ENCODE measurements at places on chromosomes 4 and X. TPM values are rescaled to one million over a fixed set of nuclear protein-coding genes. Genes with fewer than 3 reads are reported as not detected.

DNA sequence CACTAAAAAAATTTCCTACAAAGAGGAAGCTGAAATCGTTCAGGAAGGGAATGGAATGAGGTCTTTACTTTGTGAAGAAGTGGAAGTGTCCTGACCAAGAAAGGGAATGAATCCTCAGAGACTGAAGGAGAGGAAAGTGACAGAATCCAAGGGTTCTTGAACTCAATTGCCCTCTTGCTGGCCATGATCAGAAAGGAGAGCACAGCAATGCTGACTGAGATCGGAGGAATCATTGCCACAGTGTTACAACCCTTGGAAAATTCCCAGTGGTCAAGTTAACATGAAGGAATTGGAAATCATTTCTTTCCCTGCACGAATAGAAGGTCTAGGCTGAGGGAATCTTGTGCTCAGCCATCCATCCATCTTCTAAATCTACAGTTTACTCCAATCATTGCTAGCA is 190.0 kb upstream of the NEIL3 start:
- no peak for DNase-seq

- no peak for DNase-seq
Observed at GRCh38 chrX:21747558-21747957, 10.4 kb downstream of the SMPX start.

- DNase-seq = no peak
Observed at GRCh38 chr4:69823048-69823447, 36.9 kb downstream of the SULT1E1 start.

DNA sequence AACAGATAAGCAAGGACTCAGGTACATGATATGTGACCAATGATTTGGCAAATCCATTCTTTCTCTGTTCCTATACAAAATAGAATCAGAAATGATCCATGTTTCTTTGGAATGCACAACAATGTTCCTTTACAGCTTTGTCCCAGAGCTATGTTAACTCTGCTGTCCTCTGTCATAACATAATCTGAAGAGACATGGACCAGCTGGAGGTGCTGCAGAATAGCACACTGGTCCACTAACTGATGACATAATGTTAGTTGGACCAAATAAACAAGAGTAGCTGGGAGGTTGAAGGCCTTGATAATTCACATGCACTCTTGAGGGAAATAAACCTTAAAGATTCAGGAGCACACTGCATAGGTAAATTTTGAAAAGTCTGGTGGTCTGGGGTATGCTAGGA is 23.0 kb upstream of the DHX15 start:
- no peak for DNase-seq

GRCh38 chr4:38782452-38783108 is at the start of gene TLR10:
TSS of gene TLR10 (minus strand) at chr4:38782990. CDS start at chr4:38775590, 7,400 bp downstream.
- peak; percentile 55 for DNase-seq

GRCh38 chrX:106862972-106863688 is 40.0 kb downstream of the RIPPLY1 start:
- peak; percentile 3 for DNase-seq

DNA sequence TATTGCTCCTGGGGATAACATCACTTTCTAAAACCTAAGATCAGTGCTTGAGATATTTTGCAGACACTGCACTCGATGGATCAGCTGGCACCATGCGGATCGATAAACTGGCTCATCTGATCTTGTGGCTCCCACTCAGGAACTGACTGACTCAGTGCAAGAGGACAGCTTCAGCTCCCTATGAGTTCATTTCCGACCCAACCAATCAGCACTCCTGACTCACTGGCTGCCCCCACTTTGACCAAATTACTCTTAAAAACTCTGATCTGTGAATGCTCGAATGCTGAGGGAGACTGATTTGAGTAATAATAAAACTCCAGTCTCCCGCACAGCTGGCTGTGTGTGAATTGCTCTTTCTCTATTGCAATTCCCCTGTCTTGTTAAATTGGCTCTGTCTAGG is 110.1 kb downstream of the ANAPC4 start:
- DNase-seq = no peak

DNA sequence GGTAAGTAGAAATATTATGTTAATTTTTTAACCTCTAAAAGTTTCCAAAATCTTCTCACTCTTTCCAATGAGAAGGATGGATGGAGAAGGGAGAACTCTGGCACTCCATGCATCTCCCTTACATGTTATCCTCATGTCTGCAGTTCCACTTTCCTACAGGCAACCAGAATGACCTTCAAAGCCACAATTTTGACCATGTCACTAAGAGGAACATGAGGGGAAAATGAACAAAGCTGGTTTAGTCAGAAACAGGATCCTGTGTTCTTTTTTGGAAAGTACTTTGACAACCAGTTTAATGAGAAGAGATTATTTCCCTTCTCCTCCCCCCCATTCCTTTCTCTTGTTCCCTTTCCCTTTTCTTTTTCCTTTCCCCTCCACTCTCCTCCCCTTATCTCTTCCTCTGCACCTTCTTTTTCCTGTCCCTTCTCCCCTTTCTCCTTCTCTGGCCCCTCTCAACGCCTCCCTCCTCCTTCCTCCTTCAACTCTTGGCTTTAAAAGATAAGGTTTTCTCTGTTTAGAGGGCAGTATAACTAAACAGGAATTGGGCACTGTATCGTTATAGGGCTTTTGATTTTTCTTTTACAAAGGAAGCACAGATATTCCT is 42.5 kb downstream of the DTHD1 start:
- DNase-seq = no peak

- DNase-seq = no peak
Observed at GRCh38 chrX:137792214-137792613, 226.3 kb downstream of the ZIC3 start.

GRCh38 chr4:76017056-76017686 is 6.1 kb downstream of the CXCL10 start:
- no peak for DNase-seq

DNA sequence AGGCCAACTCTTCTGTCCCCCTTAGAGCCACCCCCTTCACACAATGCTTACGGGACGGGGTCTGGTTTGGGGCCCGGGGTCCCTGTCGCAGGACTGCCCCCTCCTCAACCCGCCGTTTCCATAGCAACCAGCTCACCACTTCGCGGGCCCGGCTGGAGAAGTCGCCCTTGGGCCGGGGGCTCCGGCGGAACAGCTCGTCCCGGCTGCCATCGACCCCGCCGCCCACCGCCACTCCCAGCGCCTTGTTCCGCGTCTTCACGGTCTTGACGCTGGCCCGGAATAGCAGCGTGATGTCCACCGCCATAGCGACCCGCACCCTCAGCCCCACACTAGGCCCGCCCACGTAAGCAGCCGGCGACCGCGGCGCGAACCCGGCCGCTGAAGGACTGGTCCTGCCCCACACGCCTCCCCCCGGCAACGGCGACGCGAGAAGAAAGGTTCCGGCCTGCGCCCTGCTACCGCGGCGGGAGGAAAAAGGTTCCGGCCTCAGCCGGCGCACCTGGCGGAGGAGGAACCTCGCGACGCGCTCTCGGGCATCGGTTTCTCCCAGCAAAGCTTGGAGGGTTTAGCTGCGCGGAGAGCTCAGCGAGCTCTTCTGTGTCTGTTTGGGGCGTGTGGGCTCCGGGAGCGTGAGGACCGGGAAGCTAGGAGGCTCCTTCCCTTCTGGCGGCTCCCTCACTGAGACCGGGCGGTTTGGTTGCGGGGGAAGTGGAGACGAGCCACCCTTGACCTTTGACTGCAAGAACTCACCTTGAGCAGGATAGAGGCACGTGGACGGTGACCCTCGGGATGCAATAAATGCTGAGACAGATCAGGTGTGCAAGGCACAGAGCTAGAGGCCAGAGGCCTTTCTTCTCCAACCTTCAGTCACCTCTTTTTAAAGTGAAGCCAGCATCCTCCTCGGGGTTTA is at the start of gene STX18:
Gene STX18 (minus strand): TSS at position 388 of the 910 bp plus-strand sequence. CDS start 84 bp downstream, at position 304.
- peak; percentile 76 for DNase-seq

GRCh38 chrX:15299941-15300851 is 15.2 kb downstream of the ASB11 start:
- peak; percentile 24 for DNase-seq

DNA sequence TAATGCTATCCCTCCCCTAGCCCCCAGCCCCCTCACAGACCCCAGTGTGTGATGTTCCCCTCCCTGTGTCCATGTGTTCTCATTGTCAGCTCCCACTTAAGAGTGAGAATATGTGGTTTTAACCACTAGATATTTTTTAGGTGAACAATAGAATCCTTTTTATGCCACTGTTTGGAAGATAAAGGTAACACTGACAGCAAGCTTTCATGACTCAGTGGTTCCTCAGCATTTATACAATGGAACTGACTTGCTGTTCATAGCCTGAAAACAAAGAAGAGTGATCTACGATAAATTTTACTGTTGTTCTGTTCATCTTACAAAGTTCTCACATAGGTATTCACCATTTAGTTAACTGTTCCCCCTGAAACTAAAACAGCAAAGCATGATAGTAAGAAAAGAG is 147.8 kb downstream of the ARHGAP10 start:
- DNase-seq = no peak

GRCh38 chr4:87055311-87055710 is 120.5 kb downstream of the AFF1 start:
- no peak for DNase-seq

DNA sequence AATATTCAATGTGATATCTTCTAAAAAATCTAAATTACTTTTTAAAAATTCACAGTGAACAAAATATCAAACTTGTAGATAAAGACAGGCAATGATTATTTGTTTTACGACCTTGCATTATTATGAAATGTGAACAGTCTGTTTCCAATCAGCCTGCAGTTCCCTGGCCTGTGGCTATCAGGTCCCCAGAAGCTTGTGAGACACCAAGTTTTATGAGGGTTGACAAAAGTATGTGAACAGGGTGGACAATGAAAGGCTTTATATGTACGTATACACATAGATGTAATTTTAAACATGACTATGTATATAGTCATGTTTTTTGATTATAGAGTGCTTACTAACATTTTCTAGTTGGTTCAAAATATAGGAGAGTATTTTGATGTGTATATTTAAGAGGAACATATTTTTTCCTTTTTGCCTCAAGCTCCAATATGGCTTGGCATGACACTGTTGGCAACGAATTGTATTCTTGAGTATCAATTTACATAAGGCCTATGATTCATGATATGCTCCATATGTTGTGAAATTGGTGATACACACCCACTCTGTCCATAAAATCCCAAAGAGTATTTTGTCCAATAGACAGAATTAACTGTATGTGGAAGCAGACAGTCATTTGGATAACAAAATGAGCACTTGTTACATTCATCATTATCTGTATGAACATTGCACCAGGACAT is 55.7 kb downstream of the BTC start:
- DNase-seq = no peak

- no peak for DNase-seq
Observed at GRCh38 chrX:9134366-9134765, 100.4 kb upstream of the FAM9B start.

DNA sequence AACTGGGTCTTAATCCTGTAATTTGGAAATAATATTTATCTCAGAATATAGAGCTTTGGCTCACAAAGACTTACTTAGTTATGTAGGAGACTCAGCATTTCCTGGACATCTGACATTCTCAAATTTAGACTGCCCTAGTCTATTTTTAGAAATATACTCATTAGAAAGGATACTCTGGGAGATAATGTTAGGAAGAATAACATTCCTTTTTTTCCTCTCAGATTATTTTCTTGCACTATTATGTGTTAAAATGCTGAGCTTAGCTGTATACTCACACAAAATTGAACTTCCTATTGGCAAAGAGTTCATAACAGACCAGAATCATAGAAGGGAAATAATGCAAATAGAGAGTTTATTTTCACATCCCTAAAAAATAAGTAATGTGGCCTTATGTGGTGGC is 1424.9 kb upstream of the PCDH7 start:
- no peak for DNase-seq

- DNase-seq = peak; percentile 55
Observed at GRCh38 chrX:68175562-68175961, 257.7 kb downstream of the OPHN1 start.

DNA sequence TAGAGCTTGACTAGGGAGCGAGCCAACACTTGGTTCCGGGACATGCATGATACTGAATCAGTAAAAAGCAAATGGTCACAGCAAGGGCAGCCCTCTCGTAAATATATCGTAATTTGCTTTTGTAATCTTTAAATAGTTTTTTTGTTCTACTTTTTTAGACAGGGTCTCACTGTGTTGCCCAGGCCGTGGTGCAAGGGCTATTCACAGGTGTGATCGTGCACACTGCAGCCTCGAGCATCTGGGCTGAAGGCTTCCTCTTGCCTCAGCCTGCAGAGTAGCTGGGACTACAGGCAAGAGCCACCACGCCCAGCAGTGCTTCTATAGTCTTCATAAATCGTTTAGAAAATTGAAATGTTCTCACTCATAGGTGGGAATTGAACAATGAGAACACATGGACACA is 309.7 kb downstream of the TENM3 start:
- no peak for DNase-seq

DNA sequence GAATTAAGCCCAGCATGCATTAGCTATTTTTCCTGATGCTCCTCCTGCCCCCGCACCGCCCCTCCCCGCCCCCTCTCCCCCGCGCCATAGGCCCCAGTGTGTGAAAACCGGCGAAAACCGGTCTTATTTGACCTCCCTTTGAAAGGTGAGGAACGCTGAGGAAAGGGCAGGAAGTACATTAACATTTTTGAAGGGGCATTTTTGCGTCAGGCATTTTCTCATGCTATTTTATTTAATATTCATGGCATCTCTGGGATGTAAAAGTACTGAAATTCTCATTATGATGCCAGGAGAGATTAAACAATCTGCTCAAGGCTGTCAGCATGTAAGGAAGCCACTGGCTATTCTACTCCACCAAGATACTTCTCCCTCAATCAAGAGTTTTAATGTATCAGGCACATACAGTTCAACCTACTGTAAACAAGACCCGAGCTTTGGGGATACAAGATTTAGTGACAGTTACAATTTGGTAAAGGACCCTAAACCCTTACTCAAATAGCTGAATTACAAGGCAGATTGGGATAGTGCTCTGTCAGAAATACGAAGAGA is 1.2 kb upstream of the NMU start:
- DNase-seq = no peak

SSX4 gene
- total RNA-seq = not detected

CYBB gene
- total RNA-seq = not detected

NXF3 gene
- total RNA-seq = 1.4 TPM

GABRQ gene
- 8.8 TPM for total RNA-seq

CCNA2 gene
- total RNA-seq = 118 TPM

USP17L30 gene
- total RNA-seq = not detected

RIBC1 gene
- total RNA-seq = 0.94 TPM

EFHC2 gene
- 3.9 TPM for total RNA-seq

DGAT2L6 gene
- total RNA-seq = not detected

COX7B2 gene
- total RNA-seq = not detected

TCEAL5 gene
- total RNA-seq = not detected

RPA4 gene
- total RNA-seq = not detected

TRIML2 gene
- total RNA-seq = 0.27 TPM

Data from M059J (cell line).